Neural crest cell (in vitro differentiated cells): ENCODE measurements at places on chromosomes 3 and 15.
A peak's percentile ranks its signal among the peaks of the same experiment; 100 is the strongest.

- no peak for DNase-seq
These were observed 71.8 kb downstream of the TMEM44 start for GRCh38 chr3:194561306-194561974.

- no peak for DNase-seq
These were observed 703.0 kb downstream of the PLOD2 start for GRCh38 chr3:145457825-145458552.

DNA sequence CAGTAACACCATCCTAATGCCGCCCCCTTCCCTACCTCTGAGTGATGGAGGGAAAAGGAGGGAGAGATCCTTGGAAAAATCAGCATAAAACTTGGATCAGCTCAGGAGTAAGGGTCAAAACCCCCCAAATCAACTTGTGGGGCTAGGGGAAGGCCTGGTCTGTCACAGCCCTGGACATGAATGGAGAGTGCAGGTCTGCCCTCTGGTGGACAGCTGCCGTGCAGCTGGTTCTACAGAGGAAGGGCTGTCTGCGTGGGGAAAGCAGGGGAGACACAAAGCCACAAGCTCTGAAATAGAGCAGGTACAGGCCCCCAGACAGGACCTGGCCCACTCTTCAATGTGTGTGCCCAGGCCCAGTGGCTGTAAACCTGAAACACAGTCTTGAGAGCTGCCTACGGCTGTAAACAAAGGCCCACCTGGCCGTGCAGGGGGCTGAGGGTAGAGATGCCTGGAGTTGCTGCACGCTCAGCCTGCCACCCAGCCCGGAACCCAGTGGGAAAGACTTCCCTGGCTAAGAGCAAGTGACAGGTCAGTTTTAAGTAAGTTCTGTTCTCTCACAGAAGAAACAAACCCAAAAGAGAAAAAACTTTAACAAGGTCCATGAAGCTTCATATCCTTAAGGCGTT lies 16.4 kb downstream of the CLK3 start:
- DNase-seq: peak; percentile 77

DNA sequence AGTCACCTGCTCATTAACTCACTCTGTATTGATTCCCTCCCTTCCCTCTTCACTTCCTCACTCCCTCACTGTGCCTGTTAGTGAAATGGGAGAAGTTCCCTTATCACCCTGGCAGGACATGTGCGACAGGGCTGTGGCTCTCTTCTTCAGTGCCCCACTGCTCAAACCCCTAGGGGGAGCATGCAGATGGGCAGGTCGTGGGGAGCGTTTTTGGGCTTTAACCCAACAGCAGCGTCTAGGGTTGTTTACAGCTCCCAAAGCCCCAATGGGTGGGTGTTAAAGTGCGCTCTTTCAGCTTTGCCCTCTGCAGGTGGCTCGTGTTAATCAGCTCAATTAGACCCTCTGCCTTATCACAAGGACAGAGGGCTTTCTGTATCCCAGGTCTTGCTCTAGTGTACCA lies 447.8 kb upstream of the PROK2 start:
- DNase-seq: no peak

DNA sequence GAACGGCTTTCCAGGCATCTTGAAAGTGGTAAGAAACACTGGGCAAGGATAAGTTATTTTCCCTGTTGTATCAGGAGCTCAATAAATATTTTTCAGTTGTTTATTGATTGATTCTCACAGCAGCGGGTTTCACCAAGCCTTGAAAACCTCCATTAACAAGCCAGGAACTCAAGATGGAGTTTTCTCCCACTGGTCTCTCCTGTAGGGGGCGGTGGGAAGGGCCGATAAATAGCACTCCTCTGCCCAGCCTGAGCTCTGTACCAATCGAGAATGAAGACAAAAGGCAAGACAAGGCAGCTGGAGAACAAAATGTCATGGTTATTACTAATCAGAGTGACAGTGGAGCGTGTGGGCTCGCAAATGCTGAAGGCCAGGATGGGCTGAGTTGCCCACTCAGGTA lies 7.4 kb downstream of the HRH1 start:
- DNase-seq: no peak
